ENCODE measurements at places on chromosomes 6 and 20.
A peak's percentile ranks its signal among the peaks of the same experiment; 100 is the strongest.

DNA sequence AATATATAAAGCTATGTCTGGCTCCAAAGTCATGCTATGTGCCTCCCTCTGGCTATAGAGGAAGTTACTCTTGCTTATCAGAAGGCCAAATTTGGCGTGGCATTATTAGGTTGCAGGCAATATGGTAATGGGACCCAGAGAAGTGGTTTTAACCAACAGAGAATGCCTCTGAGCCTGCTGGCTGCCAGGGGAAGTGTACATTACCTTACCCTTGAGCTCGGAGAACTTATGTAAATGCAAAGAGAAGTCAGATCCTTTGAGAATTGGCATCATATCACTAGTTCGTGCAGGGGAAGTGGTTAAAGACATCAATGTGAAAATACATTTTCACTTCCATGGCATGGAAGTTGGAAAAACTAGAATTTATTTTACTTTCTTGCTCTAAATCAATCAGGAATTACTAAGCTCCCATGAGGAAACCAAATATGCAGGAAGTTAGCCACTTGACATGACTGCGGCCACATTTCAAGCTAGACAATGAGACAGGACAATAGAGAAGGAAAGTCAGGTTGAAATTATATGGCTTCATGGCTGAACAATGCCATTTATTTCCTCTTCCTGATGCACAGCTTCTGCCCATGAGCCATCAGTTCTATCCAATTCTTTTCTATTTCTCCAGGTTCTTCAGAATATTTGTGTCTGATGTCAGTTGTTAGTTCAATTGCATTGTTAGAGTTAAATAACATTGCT lies 134.0 kb upstream of the PHACTR1 start:
- H3K27me3 ChIP-seq = no peaks in the 10 kb centered on the region
- H3K27ac ChIP-seq = no peak overlapping the region
- DNase-seq = no peak
- H3K4me1 ChIP-seq = no peaks in the 10 kb centered on the region
- no peaks in the 10 kb centered on the region for H3K36me3 ChIP-seq
- no peak overlapping the region for H3K4me3 ChIP-seq

- peak overlapping the region; percentile 78 for H3K4me3 ChIP-seq
- H3K27ac ChIP-seq = peak overlapping the region; percentile 93
- no peaks in the 10 kb centered on the region for H3K36me3 ChIP-seq
Measured at GRCh38 chr6:26421259-26422144, 18.8 kb upstream of the BTN3A3 start.

DNA sequence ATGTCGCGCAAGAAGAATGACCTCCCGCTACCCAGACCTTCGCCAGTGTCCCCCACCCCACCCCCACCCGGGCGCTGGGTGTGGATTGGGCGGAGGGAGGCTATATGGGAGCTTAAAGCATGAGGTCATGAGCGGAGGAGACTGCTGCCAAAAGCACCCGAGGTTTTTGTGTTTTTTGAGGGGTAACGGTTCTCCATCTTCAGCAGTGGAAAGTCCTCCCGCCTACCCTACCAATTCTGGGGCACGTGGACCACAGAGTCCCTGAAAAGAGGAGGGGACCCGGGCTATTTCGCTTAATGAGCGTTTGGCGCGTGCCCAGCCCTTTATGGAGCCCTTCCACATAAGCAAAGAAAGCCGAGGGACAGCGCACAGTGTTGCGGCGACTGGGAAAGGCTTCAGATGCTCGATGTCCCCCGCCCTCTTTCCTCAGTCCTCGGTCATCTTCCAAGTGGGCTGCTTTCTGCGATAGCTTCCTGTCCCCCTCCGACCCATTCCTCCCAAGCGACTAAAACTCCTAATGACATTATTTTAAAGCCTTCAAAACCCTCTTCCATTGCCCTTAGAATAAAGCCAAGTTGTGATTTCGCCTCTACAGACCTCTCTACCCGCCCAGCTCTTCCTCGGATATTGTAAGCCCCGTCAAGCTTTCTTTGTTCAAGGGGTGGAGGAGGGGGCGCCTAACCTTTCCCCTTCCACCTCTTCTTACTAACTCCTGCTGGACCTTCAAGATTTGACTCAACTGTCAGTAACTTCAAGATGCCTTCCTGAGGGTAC lies 2.1 kb upstream of the TRERF1 start:
- H3K27ac ChIP-seq = peak overlapping the region; percentile 87
- H3K36me3 ChIP-seq = no peaks in the 10 kb centered on the region
- H3K27me3 ChIP-seq = no peaks in the 10 kb centered on the region
- H3K4me1 ChIP-seq = peaks cover 10% of the 10 kb centered on the region
- DNase-seq = peak; percentile 37
- peak overlapping the region; percentile 55 for H3K4me3 ChIP-seq

DNA sequence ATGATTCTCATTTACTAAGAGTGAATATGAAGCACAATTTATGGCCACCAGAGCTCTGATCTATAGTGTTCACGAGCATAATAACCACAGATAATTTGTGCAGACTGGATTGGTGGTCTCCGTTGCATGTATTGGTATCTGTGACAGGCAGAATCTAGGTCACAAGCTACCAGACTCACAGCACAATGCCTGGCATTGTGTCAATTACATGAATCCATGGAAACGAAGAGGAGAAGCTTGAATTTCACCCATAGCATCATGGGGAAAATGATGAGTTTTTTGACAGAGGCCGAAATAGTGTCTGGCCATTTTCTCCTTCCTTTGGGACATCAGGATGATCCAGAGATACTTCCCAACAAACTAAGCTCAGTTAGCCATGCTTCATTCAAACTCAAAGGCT lies 52.3 kb upstream of the TMEM170B start:
- no peak for DNase-seq
- no peak overlapping the region for H3K27ac ChIP-seq
- no peaks in the 10 kb centered on the region for H3K4me1 ChIP-seq
- H3K27me3 ChIP-seq = no peaks in the 10 kb centered on the region

GRCh38 chr6:54085541-54085940 lies 25.7 kb upstream of the MLIP start:
- H3K27me3 ChIP-seq = no peaks in the 10 kb centered on the region
- no peak for DNase-seq
- H3K27ac ChIP-seq = no peak overlapping the region
- no peaks in the 10 kb centered on the region for H3K36me3 ChIP-seq

GRCh38 chr6:16754876-16755275 lies 6.4 kb downstream of the ATXN1 start:
- no peak for DNase-seq
- peaks cover 21% of the 10 kb centered on the region for H3K4me1 ChIP-seq
- H3K36me3 ChIP-seq = no peaks in the 10 kb centered on the region
- H3K27me3 ChIP-seq = no peaks in the 10 kb centered on the region

GRCh38 chr20:50118203-50118602 lies 5.3 kb upstream of the UBE2V1 start:
- H3K4me3 ChIP-seq = no peak overlapping the region
- H3K36me3 ChIP-seq = no peaks in the 10 kb centered on the region

DNA sequence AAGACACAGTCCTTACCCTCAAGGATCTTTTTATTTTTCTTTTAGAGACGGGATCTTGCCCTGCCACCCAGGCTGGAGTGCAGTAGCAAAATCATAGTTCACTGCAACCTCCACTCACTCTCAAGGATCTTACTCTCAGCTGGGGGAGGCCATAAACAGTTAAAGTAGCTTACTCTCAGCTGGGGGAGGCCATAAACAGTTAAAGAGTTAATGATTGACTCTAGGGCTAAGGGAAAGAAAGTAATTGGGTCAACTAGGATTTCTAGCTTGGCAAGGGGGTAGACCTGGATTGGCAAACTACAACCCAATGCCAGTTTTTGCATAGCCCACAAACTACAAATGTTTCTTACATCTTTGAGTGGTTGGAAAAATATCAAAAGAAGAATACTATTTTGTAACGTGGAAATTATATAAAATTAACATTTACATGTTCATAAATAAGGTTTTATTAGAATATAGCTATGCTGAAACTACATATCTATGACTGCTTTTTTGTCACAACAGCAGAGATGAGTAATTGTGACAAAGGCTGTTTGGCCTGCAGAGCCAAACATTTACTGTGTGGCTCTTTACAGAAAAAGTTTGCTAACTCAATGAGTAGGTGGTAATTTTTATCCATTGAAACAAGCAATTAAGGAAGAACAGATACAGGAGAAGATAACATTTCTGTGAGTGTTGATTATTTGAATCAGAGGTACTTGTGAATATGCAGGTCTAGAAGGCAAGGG lies 46.4 kb downstream of the PTPRA start:
- H3K27me3 ChIP-seq = no peaks in the 10 kb centered on the region
- no peaks in the 10 kb centered on the region for H3K36me3 ChIP-seq
- H3K4me3 ChIP-seq = no peak overlapping the region
- no peaks in the 10 kb centered on the region for H3K4me1 ChIP-seq
- no peak for DNase-seq
- H3K27ac ChIP-seq = no peak overlapping the region

- no peaks in the 10 kb centered on the region for H3K36me3 ChIP-seq
- no peak for DNase-seq
- no peak overlapping the region for H3K27ac ChIP-seq
- H3K4me1 ChIP-seq = no peaks in the 10 kb centered on the region
- no peak overlapping the region for H3K4me3 ChIP-seq
Measured at GRCh38 chr6:45054610-45055009, 273.5 kb upstream of the RUNX2 start.

DNA sequence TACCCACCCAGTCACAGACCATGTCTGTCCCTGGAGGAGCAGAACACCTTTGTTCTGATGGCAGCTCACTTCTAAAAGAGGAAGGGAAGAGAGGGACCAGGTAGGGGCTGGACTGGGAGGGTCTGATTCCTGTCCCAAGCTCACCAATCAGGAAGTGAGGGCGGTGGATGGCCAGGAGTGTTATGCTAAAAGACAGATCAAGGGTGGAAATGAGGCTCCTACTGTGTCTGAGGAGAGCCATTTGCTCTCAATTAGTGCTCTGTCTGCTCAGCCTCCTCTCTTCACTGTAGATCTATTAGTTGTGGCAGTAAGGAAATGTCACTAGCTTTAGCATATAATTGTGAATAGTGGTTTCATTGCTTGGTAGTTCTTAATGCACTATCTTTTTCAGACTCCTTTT lies 72.5 kb downstream of the ARMC2 start:
- no peak overlapping the region for H3K4me3 ChIP-seq
- no peaks in the 10 kb centered on the region for H3K4me1 ChIP-seq
- no peak overlapping the region for H3K27ac ChIP-seq
- H3K27me3 ChIP-seq = no peaks in the 10 kb centered on the region
- no peaks in the 10 kb centered on the region for H3K36me3 ChIP-seq

- H3K36me3 ChIP-seq = no peaks in the 10 kb centered on the region
- no peaks in the 10 kb centered on the region for H3K27me3 ChIP-seq
- no peaks in the 10 kb centered on the region for H3K4me1 ChIP-seq
- no peak overlapping the region for H3K4me3 ChIP-seq
Measured at GRCh38 chr20:47676912-47677634, 108.2 kb downstream of the SULF2 start.

- H3K4me1 ChIP-seq = no peaks in the 10 kb centered on the region
- no peaks in the 10 kb centered on the region for H3K27me3 ChIP-seq
- DNase-seq = no peak
- no peaks in the 10 kb centered on the region for H3K36me3 ChIP-seq
Measured at GRCh38 chr6:139194740-139195139, 59.9 kb downstream of the HECA start.
